A549 treated with CORT108297 at 1 μM for 4 hours (cell line): ENCODE measurements at places on chromosomes 2 and 18. TPM values are rescaled to one million over a fixed set of nuclear protein-coding genes. Genes with fewer than 3 reads are reported as not detected.

Gene ALK
- not detected in 5 replicates for total RNA-seq

Gene UGT1A6
- 0.87 to 1.9 TPM (median 1.1 TPM) in 5 replicates for total RNA-seq

Gene ID2
- total RNA-seq = 70.1 to 154 TPM (median 104 TPM) in 5 replicates

Gene C2orf78
- not detected in 5 replicates for total RNA-seq

Gene DPP10
- total RNA-seq = not detected in 5 replicates

Gene GPD2
- 17.3 to 36.1 TPM (median 26.5 TPM) in 5 replicates for total RNA-seq

Gene THUMPD2
- 13.8 to 17.5 TPM (median 14.2 TPM) in 5 replicates for total RNA-seq

Gene CCDC178
- total RNA-seq = not detected in 5 replicates

Gene CAVIN2
- total RNA-seq = 13.6 to 23.4 TPM (median 21.6 TPM) in 5 replicates

Gene SIX3
- total RNA-seq = 0.36 to 0.58 TPM (median 0.52 TPM) in 5 replicates

Gene THADA
- total RNA-seq = 19.4 to 25.6 TPM (median 22.2 TPM) in 5 replicates

Gene GAD1
- total RNA-seq = 0.53 to 0.67 TPM (median 0.61 TPM) in 5 replicates

Gene UGT1A7
- 3.9 to 6.3 TPM (median 4.3 TPM) in 5 replicates for total RNA-seq
